Epithelial cell of alveolus of lung (primary cell): ENCODE measurements at places on chromosomes 3 and 15. TPM values are rescaled to one million over a fixed set of nuclear protein-coding genes. Genes with fewer than 3 reads are reported as not detected.

The TMEM266 gene
- 0.39 TPM in 1 of 2 replicates, not detected in the other for total RNA-seq

The THBS1 gene
- 241 and 420 TPM in 2 replicates for total RNA-seq

The ABI3BP gene
- total RNA-seq = 0.65 and 5.0 TPM in 2 replicates

The LIPH gene
- total RNA-seq = under 0.01 and 0.78 TPM in 2 replicates

The FAM240A gene
- total RNA-seq = not detected in 2 replicates

The C2CD4B gene
- total RNA-seq = 0.13 and 4.1 TPM in 2 replicates

The PDIA5 gene
- total RNA-seq = 22.6 and 50.9 TPM in 2 replicates

The MEGF11 gene
- not detected in 2 replicates for total RNA-seq

The CORO2B gene
- 8.5 and 11.9 TPM in 2 replicates for total RNA-seq

The MCTP2 gene
- total RNA-seq = 2.2 TPM in 2 replicates

The NDN gene
- 76.9 and 172 TPM in 2 replicates for total RNA-seq
